ENCODE measurements at places on chromosomes 7 and 10.

- DNase-seq = no peak
These were observed 116.4 kb downstream of the TSPAN12 start for GRCh38 chr7:120741371-120742042.

GRCh38 chr10:3961082-3961481 lies 176.1 kb upstream of the KLF6 start:
- DNase-seq = no peak

- peak; percentile 26 for DNase-seq
These were observed 110.0 kb downstream of the PDGFA start for GRCh38 chr7:409339-410281.

- DNase-seq = no peak
These were observed 566.4 kb downstream of the GFRA1 start for GRCh38 chr10:115706488-115707076.

GRCh38 chr10:74923556-74923955 lies 97.2 kb downstream of the KAT6B start:
- no peak for DNase-seq

GRCh38 chr7:158318511-158318913 lies 269.1 kb downstream of the PTPRN2 start:
- no peak for DNase-seq

DNA sequence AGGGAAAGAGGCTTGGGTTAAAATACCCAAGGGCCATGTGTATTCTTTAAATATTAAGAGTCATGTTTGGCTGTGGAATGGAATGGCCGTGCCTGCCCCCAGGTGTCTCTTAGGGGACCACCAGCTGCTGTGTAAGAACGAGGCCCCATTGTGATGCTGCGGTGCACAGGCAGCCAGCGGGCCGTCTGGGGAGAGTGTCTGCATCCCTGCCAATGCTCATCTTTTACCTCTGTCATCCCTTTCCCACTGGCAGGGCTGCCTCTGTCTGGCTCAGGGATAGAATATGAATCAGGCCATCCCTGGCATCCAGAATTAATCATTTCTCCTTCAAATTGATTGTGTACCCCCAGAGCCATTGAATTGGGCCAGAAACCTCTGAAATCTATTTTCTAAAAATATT lies 137.8 kb upstream of the GALNT17 start:
- no peak for DNase-seq

GRCh38 chr7:55504093-55504859 lies 68.0 kb downstream of the VOPP1 start:
- DNase-seq = no peak

- no peak for DNase-seq
These were observed 54.5 kb upstream of the OPALIN start for GRCh38 chr10:96413151-96413787.

DNA sequence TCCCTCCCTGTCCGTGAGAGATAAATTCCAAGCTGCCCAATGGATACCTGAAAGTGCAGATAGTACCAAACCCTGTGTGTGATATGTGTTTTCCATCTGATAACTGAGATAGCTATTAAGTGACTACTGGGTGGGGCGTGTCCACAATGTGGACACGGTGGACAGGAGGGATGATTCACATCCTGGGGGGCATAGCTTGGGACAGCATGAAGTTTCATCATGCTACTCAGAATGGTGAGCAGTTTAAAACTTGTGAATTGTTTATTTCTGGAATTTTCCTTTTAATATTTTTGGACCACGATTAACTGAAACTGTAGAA lies 158.6 kb downstream of the CREB5 start:
- no peak for DNase-seq

DNA sequence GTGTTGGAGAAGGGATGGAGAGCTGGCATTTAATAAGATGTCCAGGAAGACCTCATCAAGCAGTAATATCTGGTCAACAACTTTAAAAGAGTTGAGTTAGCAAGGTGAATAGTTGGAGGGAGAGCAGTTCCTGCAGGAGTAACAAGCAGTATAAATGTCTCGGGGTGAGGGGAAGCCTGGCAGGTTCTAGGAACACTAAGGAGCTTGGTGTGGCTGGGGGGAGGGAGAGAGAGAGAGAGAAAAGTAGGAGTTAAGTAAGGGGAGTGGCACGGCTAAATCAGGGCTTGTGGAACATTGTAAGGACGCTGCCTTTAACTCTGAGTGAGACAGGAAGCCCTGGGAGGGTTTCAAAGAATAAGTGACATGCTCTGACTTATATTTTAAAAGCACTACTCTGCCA lies 22.0 kb upstream of the LAMB4 start:
- no peak for DNase-seq

- DNase-seq = no peak
These were observed 5.7 kb downstream of the SKAP2 start for GRCh38 chr7:26858735-26859134.

- no peak for DNase-seq
These were observed 693 bp downstream of the ADIRF start for GRCh38 chr10:86968994-86969355.

DNA sequence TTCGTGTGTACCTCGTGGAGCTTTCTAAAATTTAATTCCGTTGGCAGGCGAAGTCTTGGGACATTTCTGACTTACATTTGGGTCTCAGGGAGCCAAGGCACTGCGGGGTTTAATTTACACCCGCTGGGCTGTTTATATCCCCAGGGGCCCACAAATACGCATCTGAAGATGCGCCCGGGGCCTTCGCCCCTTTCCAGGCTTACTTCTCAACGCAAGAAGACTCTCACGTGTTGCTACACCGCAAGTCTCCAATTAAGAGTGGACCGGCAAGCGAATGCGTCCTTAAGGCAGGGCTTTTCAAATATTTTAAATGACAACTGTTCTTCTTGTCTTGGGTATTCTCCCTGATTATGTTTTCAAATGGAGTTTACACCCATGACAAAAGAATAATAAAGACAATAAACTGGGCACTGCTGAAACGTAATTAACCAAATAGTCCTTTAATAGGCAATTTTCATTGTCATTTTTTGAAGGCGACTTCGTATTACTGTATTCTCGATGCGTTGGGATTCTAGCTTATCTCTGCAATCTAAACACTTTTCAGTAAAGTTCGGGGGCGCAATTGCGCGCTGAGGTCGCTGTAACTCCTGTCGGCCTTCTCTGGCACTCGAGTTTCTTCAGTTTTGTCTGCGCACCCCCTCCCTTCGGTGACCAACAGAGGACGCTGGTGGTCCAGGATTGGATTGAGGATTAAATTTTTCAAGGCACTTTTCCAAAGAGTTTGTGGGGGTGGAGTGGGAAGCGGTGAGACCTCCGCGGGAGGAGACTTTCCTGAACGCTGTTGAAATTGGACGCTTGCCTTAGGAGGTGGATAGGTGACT lies 837 bp upstream of the IGFBP3 start:
- DNase-seq = peak; percentile 54

- no peak for DNase-seq
These were observed 34.1 kb upstream of the ARHGAP22 start for GRCh38 chr10:48638739-48639527.

GRCh38 chr10:124244256-124244877 lies 151.0 kb upstream of the CHST15 start:
- peak; percentile 1 for DNase-seq

DNA sequence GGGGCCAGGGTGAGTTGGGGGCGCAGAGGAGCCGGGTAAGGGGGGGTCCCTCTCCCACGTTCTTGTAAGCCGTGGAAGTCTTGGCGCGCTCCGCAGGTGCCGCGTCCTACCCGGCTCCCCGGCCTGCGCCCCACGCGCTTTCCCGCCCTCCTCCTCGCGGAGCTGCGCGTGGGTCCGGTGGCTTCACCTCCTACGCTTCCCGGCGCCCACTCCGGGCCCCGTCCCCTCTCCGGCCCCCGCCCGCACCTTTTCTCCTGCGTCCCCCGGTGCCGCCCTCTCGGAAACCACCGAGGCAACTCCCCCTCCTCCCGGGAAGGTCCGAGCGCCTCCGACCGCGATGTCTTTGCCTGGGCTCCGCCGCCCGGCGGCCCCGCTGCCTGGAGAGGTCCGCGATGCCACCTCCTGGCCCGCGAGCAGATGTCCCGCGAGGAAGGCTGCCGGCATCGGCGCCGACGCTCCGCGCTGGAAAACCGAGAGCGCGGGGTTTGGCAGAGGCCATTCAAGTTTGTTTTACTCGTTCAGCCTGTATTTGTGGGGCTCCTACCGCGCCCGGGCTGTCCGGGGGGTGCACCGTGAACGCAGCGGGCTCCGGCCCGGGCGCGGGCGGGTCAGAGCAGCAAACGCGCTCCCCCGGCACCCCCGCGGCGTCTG lies 2.4 kb upstream of the NKX6-2 start:
- peak; percentile 51 for DNase-seq

- DNase-seq = no peak
These were observed 19.1 kb upstream of the ARMS2 start for GRCh38 chr10:122435212-122435827.

DNA sequence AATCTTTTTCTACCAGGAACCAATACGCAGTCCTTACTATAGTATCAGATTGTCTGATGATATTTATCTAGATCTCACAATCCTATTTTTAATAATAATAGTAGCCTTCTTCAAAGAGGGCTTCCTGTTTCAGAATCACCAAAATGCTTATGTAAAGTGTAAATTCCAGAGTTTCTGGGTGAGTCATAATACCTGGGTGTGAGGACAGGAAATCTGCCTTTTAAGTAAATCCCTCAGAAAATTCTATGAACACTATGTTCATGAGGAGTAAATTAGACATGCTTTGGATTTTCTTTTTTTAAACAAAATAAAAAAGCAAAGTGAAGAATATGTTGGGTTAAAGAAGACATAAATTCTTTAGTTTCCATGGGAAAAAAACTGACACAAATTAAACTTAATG lies 20.5 kb downstream of the DKK1 start:
- DNase-seq = no peak

- no peak for DNase-seq
These were observed 349.8 kb downstream of the SDK1 start for GRCh38 chr7:3650844-3651243.

DNA sequence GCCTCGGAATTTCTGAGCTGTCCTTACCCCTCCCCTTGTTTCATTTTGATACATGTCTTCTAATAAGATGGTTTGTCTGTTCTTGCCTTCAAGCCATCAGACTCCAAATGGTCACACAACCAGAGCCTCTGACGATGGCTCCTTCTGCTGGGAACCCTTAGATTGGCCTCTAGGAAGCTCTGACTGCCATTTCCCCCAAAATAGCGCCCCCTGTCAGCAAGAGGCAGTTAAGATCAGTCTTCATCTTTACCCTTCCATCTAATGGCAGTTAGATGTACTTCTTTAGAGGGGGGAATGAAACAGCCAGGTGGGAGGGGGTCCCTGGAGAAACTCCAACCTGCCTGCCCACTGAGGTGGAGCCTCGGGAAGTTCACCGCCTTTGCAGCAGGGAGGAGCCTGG lies 85.8 kb upstream of the GPR22 start:
- no peak for DNase-seq

- no peak for DNase-seq
These were observed 57.7 kb downstream of the LRRC18 start for GRCh38 chr10:48881937-48882336.

GRCh38 chr7:57343901-57344622 lies 105.9 kb upstream of the ZNF716 start:
- no peak for DNase-seq

DNA sequence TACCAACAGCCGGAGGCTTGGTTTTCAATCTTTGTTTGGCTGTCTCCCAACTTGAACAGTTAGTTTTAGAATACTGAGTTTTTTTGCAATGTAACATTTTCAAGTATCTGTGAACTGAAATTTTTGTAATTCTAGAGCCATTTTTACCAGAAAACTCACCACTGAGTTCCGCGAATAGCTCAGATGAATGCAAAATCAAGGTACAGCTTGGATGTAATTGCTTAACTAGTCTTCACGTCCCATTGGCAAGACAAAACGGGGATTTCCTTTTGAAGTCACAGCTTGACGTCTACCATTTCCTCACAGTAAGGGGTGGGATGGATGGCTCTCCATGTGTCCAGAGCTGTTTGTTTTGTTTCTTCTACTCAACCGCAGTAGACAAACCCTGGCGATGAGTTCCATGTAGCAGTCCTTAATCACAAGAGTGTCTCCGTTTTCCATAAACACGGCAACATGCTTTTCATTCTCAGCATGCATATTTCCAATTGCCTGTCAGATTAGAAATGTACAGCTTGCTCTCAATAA lies 55.8 kb upstream of the FGFR2 start:
- DNase-seq = no peak

All from posterior cingulate gyrus (tissue), 11 donors.